SK-N-SH treated with all-trans-retinoic acid at 6 μM for 48 hours (cell line): ENCODE measurements at places on chromosomes 3 and 15.

GRCh38 chr15:25249236-25250010, 189.4 kb downstream of the UBE3A start:
- ATAC-seq, result no peak

GRCh38 chr3:74562558-74563269, 51.7 kb downstream of the CNTN3 start:
- no peak for ATAC-seq

DNA sequence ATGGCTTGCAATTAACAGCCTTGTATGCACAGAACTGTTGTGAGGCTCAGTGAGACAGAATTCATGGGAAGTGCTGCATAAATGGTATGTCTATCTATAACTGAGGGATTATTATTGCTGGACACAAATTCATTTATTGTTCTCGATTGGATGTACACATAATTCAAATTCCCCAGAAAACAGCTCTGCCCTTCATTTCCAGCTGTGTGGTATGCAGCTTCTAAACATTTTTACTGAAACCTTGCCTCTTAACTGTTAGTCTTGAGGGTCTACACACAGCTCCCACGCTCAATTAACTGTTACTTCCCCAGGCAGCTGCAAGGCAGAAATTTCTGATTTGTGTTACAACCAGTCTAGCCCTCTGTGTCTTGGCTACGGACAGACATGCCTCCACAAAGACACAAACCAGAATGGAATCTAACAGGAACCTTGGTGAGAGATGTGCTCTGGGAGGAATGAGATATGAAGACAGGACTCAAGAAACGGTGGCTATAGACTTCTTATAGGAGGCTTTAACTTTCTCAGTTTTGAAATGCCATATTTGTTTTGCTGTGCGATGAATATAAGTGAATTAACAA, 139.7 kb upstream of the TBL1XR1 start:
- peak; percentile 53 for ATAC-seq

DNA sequence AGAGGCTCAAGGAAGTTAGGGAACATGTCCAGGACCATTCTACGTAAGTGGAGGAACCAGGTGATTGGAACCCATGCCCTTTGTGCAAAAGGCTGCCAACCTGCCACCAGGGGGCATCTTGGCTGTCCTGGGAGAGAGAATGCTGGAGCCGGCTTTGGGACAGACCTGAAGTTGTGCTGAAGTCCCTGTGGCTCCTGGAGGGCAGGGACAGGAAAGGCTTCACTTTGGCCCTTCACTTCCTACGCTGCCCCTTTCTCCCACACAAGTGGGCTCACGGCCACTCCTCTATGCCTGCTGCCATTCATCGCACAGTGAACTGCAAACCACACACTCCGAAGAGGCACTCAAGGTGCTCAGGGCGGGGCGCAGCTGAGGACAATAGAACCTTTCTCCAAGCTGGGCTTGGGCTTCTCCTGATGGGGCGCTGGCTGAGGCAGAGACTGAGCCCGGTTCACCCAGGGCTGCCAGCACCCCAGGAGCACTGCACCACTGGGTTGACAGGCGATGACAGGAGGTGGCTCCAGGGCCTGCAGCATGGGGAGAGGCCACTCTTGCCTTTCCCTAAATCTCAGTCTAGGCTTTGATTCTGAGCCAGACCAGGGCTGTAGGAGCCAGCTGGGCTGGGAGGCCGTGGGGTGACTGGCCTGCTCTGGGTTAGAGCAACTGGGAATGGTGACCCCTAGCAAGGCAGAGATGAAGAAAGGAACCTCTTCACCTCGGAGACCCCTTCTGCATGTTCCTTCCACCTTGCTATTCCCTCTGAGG, 8.4 kb downstream of the SHF start:
- peak; percentile 67 for ATAC-seq

DNA sequence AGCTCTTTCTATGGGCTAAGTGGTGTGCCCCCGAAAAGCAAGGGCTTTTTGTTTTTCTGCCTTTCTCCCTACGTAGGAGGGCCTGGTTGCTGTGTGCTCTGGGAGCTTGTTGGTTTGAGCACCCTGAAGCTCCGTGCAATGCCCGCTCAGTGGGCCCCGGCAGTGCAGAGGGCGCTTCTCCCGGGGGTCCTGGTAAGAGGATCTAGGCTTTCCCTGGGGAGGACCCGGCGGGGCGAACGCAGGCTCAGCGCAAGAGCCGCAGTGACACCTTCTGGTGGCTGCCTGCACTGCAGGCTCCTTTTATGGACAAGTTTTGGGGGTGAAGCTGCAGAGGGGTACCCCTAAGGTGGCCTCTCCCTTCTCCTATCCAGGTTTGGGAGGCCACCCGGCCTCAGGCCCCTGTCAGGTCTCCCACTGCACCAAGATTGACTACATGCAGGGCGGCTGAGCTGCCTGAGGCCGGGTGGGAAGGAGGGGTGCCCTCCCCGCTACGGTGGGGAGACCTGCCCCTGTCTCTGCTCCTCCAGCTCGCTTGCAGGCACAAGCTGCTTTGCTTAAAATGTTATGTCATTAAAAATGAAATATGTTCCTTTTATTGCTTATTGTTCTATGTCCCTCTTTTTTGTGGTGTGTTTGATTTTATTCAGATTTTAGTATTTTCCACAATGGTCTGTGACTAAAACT, 387.9 kb downstream of the GABRG3 start:
- ATAC-seq, result no peak

GRCh38 chr3:24683090-24683489, 188.4 kb upstream of the THRB start:
- no peak for ATAC-seq
